T47D (cell line): ENCODE measurements at places on chromosomes 7 and 10.

GRCh38 chr7:149284850-149285585 lies 23.0 kb downstream of the ZNF783 start:
- DNase-seq = peak; percentile 93

DNA sequence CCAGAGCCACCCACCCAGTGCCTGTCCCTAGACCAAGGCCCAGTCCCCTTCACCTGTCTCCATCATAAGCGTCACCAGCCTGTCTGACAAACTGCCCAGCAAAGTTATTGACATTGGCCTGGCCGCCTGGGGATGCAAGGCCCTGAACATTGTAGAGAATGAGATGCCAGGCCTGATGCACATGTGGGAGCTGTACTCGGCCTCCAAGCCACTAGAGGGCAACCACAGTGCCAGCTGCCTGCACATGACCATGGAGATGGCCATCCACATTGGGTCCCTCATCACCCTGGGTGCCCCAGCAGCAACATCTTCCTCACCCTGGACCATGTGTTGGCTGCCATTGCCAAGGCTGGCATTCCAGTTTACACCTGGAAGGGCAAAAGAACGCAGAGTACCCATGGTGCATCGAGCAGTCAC lies 63.7 kb upstream of the ANTXRL start:
- no peak for DNase-seq

DNA sequence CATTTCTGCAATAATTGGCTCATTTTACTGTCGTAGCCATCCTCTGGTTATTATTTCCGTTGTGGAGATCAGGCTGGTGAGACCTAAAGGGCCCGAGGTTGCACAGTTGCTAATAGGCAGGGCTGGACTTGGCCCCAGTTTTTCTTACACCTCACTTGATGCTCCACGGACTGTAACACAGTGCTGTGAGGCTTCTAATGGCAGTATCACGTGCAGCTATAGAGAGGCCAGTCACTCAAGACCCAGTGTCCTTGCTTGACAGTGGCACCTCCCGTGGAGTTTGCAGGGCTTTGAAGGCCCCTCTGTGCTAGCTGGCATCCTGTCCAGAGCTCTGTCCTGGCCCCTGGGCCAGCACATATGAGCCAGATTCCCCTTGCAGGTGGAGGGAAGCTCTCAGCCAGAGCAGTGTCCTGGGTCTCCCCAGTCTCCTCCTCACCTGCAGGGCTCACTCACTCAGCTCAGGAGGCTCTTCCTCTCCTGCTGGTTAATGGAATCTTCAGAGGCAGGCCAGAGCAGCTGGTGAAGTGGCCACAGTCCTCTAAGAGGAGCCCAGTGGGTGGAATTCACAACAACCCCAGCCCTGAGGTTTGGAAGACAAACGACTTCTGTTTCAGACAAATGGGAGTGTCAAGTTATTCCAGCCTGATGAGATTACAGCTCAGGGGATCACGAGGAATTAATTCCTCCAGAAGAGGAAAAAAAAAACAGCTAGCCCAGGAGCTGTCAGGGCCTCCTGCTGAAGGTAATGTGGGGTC lies 114.2 kb upstream of the FAM180A start:
- no peak for DNase-seq

- DNase-seq = no peak
Measured at GRCh38 chr7:121517591-121517990, 121.5 kb upstream of the FAM3C start.

- no peak for DNase-seq
Measured at GRCh38 chr10:80405626-80406025, 2.7 kb upstream of the PRXL2A start.

GRCh38 chr7:69883399-69883891 lies 285.2 kb downstream of the AUTS2 start:
- no peak for DNase-seq

DNA sequence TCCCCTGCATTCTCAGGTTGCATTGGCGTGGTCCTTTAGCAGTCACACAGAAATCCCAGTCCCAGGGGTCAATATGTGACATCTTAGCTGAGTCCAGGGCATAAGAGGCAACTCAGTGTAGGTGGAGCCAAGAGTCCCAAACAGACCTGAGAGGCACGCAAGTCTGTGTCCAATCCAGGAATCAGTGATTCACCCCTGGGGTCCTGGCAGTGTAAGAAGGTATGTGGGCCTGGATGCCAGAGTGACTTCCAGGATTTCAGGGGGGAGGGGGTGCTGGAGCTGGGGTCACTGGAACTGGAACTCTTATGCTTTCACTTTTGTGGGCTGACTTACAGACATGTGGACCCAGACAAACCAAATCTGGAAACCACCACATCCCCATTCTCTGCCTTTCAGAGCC lies 26.8 kb downstream of the FRMPD2 start:
- no peak for DNase-seq

GRCh38 chr10:131579251-131580071 lies 267.9 kb upstream of the TCERG1L start:
- no peak for DNase-seq

DNA sequence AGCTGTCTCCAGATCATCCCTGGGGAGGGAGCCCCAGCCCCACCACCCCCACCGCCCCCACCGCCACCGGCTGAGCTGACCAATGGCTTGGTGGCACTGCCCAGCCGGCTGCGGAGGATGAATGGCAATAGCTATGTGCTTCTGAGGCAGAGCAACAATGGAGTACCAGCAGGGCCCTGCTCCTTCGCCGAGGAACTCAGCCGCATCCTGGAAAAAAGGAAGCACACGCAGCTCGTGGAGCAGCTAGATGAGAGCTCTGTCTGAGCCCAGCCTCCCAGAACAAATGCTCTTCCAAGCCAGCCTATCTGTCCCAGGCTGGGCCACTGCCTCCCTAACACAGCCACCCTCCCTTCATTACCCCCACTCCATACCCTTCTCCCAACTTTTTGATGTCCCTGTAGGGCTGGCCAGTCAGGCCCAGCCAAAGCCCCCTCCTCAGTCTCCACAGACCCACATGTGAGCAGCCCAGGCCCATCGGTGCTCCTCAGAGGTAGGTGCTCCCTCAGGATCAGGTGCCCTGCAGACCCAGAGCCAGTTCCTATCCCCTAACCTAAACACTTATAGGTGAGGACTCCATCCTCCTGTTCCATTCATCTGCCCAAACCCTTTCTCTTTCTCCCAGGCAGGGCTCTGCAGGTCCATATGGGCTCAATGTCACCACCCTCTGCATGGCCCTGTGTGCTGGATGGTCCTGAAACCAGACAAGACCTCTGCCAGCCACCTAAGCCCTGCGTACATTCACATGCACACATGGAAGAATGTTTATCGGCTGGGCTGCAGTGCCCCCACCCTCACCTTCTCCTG lies 3.2 kb downstream of the MRPL43 start:
- DNase-seq = no peak

GRCh38 chr7:47454069-47454973 lies 127.6 kb downstream of the TNS3 start:
- DNase-seq = no peak

GRCh38 chr10:30227481-30227880 lies 121.6 kb downstream of the MTPAP start:
- no peak for DNase-seq

GRCh38 chr7:68707958-68708357 lies 890.3 kb upstream of the AUTS2 start:
- DNase-seq = no peak
